ENCODE measurements at places on chromosomes 3 and 15.

GRCh38 chr3:119557877-119558269, 1.5 kb downstream of the CD80 start:
- DNase-seq = no peak

DNA sequence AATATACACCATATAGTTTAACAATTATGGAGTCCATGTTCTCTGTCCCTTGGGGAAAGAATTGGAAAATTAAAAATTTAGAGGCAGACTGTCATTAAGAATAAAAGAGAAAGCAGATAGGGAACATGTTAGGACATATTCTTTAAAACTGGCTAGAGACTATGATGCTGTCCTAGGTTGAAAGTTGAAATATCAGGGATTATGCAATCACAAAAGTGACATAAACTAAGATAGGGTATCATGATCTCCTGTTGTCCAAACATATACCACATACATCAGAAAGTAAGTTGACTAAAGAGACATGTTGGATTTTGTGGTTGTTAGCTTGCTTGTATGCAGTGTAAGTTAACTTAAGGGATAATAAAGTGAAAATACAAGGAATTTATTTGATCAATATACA, 9.9 kb upstream of the EID1 start:
- no peak for DNase-seq

DNA sequence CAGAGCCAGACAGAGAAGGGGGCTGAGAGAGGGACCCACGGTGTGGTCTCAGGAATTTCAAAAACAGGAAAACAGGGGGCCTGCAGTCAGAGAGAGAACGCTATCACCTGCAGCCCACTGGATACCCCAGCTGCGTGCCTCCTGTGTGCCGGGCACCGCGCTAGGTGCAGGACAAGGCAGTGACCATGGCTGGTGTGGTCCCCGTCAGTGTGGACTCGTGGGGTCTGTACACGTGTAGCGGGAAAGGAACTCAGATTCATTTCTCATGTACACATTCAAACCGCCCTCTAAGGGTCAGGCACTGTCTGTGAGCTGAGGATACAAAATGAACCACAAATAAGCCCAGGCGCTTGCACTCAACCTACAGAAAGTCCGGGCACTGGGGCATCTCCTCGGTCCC, 20.9 kb downstream of the SSUH2 start:
- DNase-seq = no peak

DNA sequence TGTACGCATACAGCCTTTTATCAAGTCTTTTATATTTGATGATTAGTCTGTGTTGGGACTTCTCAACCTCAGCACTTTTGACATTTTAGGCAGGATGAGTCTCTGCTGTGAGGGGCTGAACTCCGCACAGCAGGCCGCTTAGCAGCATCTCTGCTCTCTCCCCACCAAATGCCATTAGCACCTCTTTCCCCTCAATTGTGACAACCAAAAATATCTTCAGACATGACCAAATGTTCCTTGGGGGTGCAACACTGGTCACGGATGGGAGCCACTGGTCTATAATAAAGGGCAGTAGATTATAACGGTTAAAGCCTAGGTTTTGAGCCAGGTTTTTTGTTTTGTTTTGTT, 109.7 kb upstream of the LRIG1 start:
- no peak for DNase-seq

DNA sequence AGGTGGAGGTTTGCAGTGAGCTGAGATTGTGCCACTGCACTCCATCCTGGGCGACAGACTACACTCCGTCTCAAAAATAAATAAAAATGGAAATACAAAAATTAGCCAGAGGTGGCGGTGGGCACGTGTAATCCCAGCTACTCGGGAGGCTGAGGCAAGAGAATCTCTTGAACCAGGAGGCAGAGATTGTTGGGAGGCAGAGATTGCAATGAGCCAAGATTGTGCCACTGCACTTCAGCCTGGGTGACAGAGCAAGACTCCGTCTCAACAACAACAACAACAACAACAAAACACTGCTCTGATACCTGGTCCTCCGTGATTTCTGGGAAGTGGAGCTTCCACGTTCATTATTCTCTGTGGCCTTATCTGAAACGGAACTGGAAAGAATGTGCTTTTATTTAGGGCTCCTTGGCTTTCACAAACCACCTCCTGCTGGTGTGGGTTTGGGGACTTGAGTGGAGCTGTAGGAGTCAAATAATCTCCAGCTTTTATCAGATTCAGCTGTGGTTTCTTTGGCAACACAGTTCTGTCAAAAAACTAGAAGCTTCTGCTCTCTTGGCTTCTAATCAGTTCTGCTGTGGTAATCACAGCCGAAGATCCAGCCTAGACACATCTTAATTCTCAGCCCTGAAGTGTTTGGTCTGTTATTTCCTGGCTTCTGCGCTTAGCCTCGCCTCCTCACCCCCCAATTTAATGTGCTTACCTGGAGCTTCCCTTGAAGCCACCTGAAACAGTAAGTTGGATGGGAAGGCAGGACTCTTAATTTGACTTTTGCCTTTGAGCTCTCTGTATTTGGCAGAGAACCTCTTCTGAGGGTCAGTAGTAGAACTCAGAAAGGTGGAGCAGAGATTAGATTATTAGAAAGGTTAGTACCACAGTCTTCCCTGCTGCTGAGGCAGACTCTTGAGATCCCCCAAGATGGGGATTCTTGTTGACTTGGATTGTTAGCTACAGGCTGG, 21.4 kb downstream of the IRAK2 start:
- no peak for DNase-seq

- no peak for DNase-seq
Observed at GRCh38 chr3:141320399-141321108, 47.8 kb upstream of the ZBTB38 start.

GRCh38 chr3:59580499-59580898, 530.7 kb upstream of the CFAP20DC start:
- DNase-seq = no peak

DNA sequence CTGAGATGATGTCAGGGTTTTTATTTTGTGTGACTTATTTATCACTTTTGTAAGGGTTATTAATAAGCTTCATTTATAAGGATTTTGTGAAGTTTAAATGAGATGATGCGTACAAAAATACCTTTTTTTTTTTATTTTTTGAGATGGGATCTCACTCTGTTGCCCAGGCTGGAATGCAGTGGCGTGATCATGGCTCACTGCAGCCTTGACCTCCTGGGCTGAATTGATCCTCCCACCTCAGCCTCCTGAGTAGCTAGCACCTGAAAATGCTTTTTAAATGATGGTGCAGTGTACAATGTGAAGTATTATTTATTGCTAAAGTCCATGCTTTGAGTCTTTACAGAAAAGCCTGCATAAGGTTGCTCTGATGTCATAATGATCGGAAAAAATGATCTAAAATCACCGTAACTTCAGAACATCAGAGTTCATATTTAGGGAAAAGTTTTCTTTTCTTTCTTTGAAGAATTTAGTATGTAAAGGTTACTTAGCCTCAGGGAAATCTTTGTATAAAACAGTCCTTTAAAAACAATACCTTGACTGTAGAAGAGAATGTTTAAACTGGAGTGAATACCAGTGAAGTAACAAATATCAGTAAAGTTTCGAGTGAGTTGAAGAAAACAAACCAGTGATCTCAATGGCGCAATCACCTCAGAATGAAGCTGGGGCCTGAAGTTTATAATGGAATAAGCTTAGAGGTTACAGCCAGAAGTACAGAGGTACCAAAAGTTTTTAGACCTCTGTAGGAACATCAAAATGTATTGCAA, 29.7 kb downstream of the TCF12 start:
- DNase-seq = no peak

DNA sequence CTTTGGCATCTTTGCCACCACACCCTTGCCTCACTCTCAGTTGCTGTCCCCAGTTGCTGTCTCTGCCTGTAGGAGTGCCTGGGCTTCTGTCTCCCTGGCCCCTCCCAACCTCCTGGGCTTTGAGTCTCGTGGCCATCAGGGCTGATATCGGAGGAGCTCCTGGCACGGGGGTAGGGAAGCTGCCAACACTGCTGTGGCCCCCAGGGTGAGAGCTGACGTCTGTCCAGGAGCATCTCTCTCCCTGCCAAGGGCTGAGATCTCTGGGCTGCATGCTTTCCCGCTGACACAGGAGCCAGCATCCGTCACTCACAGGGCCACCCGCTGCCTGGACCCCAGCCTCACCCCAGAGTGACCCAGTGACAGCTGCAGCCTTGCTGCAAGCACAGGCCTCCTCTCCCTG, 47.4 kb downstream of the EXOG start:
- no peak for DNase-seq

Measured in fibroblast of skin of right quadriceps (primary cell).